ENCODE measurements at places on chromosomes 7 and 10.

- no peak for DNase-seq
Measured at GRCh38 chr7:158957921-158958491, 101.6 kb downstream of the DYNC2I1 start.

GRCh38 chr10:86497621-86498020, 24.0 kb downstream of the WAPL start:
- no peak for DNase-seq

DNA sequence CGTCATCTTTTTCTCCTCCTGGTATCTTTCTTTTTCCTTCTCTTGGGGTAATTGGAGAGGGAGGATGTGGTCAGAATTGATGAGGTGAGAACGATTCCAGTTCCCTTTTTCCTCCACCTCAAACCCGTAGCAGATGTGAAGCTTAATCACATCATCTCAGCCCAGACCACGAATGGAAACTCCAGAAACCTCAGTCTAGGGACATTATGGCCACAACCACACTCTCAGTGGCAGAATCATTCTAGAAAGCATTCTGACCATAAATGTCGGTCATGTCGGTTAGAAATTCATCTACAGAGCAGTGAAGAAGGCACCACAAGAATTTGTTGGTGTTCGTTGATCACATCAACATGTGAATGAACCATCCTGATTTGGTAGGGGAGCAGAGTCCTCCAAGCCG, 78.7 kb downstream of the GATA3 start:
- no peak for DNase-seq

DNA sequence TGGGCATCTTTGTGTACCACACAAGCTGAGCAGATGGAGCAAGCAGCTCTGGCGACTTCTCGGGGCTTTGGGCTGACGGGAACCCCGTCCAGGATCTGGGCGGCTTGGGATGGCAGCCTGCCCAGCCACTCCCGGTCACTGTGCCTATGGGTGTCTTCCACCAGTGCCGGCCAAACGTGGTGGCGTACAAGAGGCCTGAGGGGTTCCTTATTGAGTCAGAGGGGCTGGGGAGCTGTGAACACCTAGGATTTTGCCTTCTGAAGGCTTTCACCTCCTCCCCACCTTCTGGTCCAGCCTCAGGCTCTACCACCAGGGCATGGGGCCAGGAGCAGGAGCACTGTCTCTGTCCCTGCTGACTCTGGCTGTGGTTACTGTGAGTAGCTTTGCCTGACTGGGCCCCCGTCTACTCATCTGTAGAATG, 71.8 kb upstream of the PPIF start:
- no peak for DNase-seq

- DNase-seq, result no peak
Measured at GRCh38 chr10:70745555-70745954, 39.6 kb downstream of the TBATA start.

GRCh38 chr7:127792528-127793342, 140.7 kb downstream of the SND1 start:
- no peak for DNase-seq

DNA sequence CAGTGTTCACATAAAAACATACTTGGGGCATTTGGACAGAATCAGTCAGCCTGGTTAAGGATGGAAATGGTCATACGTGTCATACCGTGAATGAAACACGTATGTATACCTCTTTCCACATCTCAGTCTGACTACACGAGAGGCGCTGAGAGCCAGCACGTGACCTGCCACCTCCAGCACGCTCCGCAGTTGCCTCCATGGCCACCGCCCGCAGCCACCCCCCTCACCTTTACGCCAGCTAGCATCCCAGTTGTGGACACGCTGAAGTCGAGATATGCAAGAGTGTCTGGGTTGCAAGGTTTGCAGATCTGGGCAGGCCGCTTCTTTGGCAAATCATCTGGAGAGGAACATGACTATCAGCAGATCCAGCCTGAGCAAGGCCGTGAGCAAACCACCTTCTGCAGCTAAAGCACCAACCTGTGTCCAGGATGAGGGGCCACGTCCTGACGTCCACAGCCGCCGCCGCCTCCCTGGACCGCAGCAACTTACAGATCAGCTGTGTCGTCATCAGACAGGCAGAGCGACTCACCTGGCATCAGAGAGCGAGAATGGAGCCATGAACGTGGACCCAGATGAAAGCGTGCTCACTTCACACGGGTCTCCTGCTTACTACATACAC, 209.4 kb downstream of the ZMYND11 start:
- no peak for DNase-seq
